Endodermal cell (in vitro differentiated cells): ENCODE measurements at places on chromosomes 4 and X.

DNA sequence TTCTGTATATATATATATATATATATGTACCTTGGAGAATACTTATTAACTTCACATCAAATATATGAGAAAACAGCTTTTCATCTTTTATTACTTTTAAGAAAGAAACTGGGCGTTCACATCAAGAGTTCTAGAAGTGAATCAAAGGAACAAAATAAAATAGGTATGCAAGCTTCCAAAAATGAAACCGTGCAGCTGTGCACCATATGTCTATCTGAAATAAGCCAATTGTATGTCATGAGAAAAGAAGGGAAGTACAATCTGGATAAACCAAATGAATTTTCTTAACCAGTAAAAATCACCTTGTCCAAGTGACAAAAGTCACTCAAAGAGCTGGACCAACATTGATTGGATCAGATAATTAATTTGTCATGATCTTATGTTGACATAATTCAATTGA lies 405.4 kb upstream of the TECRL start:
- no peak for DNase-seq

DNA sequence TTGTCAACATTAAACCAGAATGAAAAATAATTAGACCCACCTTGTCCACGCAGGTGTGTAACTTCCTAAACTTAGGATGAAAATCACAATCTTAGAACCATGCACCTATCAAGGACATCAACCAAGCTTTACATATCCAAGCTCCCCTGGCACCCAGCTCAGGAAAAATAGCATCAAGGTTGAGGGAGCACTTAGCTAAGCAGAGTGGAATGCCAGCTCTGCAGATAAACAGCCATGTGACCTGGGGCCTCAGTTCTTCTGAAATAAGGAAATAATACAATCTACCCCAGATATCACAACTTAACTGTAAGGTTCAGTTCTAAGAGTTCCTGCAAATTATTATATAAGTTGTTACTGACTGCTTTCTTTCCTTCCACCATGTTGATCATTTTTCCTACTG lies 64.7 kb downstream of the DHX15 start:
- peak; percentile 35 for DNase-seq

DNA sequence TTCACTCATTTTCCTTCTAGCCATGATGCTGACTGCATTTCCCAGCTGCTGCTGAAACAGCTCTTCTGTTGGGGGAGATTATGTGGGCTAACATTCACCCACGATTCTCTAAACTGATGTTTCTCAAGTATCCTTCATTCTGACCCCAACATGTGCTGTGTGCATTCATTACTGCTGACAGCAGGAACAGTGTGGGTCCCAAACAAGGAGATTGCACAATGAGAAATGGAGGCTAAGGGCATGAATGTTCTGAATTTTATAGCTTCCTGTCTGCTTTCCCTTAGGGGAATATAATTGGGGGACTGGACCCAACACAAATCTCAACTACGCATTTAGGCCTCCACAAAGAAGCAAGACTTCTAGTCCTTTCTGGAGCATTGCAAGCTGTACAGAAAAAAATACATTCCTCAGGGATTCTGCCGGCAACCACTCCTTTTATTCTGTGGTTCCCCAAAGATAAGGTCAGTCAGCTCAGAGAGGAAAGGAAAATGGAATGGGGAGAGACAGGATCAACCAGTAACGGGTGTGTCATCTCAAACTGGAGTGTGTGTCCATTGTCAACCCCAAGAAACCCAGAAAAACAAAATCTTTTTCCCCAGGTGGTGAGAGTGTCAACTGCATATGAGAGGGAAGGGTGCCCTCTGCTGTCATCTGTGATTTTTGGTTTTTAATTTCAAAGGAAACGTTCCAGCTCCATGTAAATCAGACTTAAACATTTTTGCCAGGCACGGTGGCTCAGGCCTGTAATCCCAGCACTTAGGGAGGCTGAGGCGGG lies 81.5 kb upstream of the EGFL6 start:
- peak; percentile 79 for DNase-seq

DNA sequence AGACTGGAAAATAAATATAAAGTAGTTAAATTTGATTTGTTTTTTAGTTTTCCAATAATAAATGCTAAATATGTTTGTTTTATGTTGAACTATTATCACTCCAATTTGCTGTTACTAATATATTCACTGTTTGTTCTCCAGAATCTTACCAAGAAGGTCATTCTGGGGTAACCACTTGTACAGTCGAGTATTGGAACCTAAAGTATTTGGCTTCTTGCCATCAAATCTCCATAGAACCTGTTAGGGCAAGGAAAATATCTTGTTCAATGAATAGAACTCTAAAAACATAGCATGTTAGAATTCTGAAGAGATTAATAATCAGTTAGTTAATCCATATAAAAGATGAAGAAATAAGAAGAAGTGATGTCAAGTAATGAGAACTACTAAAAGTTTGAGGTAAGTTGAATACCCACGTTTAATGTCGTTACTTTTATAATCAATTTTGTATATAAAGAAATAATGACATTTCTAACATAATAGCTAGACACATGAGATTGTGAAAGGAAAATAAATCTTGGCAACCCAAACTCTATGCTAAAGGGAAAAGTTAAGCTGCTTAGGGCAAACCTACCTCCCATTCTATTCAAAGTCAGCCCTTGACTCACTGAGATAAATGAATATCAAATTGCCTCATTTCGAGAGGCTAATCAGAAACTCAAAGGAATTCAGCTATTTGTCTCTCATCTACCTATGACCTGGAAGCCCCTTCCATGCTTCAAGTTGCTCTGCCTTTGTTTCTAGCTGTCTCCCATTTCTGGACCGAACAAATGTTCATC lies 15.3 kb downstream of the UGT2B15 start:
- no peak for DNase-seq

DNA sequence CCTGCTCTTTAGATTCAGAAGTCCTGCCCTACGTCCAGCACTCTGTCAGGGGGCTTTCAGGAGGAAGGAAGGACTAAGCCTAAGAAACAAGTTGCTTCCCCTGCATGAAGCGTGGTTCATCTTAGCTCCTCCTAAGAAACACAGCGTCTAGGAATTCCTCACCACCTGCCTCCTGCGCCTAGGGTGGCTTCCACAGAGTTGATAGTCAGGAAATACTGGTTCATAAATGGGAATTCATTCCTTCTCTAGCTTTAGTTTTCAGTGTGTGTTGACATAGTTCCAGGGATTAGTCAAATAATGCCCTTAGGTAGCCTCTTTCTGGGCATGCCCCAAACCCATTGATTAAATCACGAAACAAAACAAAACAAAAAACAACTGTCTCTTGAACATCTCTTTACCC lies 1.7 kb upstream of the MXRA5 start:
- no peak for DNase-seq

GRCh38 chrX:153917869-153918268 lies 8.2 kb downstream of the ARHGAP4 start:
- no peak for DNase-seq

DNA sequence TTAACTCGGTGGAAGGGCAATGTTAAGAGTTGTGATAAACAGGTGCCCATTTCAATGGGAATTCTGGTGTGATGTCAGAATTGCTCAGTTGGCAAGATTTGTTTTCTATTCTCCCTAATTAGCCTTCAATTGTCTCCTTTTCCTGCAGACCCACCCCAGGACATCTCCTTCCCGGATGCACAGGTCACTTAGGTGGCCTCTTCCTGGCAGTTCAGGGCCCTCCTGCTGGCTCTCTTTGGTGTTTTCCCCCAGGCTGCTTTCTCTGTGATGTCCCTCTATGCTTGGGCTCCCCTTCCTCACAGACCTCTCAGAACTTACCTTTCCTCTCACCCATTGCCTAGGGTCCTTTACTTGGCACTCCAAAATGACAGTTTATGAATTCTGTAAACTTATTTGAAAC lies 126.3 kb downstream of the GPAT3 start:
- no peak for DNase-seq

GRCh38 chr4:11194431-11194830 lies 234.3 kb downstream of the HS3ST1 start:
- DNase-seq: no peak

DNA sequence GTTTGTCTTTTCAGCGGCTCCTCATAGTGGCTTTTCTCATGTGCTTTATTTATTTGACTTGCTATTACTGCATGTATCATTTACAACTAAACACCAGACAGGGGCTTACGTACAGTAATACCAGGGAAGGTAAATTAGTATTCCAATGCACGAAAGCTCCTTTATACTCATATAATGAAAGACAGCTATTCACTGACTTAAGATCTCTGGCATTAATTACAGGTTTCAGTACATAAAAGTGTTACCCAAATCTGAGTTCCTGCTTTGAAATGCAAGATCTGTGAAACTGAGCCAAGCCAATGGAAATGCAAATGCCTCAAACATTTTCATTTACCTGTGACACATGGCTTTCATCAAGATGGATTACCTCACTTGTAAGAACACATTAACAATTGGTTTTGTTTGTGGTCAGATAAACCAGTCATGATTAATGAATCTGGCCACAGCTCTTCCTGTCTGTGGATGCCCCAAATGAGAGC lies 107.2 kb downstream of the ANAPC4 start:
- DNase-seq: no peak

DNA sequence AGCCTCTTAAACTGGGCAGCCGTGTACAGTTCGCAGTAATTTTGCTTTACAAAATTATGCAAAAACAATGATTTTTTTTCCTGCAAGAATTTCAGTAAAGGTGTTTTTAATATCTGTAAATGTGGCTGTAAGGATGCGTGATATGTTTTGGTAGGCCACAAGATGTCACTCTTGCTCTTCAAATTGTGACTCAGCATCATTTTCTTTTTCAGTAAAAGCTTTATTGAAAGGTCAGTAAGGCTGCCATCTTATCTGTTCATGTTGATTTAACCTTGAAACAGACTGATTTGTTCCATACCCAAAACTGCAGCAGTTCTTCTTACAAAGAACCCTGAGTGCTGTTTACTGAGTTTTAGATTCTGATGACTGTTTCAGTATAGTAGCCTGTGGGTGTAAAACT lies 39.9 kb downstream of the TXLNG start:
- no peak for DNase-seq

DNA sequence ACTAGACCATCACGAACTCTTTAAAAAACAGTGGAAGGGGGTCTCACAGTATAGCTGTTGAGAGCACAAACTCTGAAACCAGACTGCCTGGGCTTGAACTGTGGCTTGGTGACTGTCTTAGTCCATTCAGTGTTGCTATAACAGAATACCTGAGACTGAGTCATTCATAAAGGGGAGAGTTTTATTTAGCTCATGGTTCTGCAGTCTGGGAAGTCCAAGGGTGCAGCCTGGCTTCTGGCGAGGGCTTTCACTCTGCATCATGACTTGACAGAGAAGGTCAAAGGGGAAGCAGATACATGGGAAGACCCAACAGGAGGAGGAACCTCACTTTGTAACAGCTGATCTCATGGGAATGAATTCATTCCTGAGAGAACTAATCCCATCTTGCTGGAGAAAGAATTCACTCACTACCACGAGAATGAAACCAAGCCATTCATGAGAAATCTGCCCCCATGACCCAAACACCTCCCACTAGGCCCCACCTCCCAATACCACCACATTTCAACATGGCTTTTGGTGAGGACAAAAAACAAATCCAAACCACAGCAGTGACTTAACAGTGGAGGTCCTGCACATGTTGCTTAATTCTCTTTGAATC lies 116.7 kb upstream of the STOX2 start:
- no peak for DNase-seq

DNA sequence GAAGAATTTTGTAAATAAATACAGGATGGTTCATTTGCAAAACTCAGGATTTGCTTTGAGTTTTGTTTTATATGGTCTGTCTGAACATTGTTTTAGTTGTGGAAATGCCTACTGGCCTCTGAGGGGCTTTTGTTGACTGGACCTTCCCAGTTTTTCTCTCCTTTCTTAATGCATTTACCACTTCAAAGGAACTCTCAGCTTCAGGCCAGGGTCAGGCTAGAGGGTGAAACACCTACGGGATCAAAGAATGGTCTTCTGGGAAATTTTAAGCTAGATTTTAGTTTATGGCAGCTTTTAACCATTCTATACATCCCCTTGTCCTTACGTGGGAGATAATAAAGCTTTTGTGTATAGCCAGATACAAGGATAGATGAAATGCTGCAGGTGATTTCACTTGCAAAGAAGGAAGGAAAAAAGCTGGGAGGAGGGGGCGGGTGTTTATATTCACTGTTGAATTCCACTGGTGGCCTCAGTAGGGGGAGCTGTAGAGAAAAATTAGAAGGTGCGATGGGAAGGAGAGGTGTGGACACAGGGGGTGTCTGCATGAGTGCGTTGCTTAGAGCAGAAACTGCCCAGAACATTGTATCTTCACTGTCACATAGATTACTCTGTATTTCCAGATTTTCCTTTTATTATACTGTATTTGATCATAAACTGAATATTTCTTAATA lies 151.8 kb downstream of the TSPAN5 start:
- DNase-seq: peak; percentile 85

DNA sequence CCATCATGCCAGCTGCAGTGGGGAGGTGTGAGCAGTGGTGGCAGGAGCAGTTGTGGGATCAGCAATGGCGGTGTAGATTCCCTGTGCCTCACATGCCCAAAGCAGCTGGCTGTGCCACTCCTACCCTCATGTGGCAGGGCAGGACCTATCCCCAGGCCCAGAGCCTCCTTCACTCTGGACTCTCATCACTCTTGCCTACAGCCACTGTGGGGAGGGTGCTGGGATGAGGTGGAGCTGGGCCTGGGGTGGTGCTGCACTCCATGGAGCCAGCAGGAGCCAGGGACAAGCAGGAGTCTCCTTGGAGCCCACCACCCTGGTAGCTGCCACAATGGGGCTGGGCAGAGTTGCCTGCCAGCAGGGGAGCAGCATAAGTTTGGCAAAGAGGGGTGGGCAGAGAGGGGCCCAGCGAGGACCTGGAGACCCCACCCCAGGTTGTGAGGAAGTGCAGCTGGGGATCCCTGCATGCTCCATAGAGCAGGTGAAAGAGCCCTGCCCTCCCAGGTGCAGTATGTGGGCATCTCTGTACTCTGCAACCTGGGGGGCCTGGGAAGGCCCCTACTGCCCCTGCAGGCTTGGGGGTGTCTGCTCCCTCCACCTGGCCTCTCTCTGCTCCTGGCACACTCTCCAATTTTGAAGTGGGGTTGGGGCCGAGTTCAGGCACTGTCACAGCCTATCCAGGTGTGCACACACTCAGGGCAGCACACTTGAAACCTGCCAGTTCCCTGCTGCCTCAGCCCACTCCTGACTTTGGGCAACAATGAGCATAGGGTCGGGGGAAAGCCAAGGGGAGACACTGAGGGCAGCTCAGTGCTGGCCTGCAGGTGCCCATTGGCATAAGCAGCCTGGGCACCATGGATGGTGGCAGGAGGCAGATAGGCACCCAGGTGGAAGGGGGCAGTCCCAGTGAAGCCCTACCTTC lies 74.0 kb upstream of the INTU start:
- no peak for DNase-seq
